Activated CD4-positive, alpha-beta T cell treated with anti-CD3 and anti-CD28 coated beads for 24 hours (primary cell): ENCODE measurements at places on chromosomes 12 and 14.
A peak's percentile ranks its signal among the peaks of the same experiment; 100 is the strongest.

GRCh38 chr14:52079239-52079959, 10.5 kb upstream of the NID2 start:
- DNase-seq: no peak

- DNase-seq: no peak
These were observed 2.3 kb downstream of the SPATS2 start for GRCh38 chr12:49369411-49370145.

- no peak for DNase-seq
These were observed 187.1 kb downstream of the KITLG start for GRCh38 chr12:88393017-88393767.

GRCh38 chr14:93126111-93126510, 10.4 kb upstream of the ITPK1 start:
- no peak for DNase-seq

DNA sequence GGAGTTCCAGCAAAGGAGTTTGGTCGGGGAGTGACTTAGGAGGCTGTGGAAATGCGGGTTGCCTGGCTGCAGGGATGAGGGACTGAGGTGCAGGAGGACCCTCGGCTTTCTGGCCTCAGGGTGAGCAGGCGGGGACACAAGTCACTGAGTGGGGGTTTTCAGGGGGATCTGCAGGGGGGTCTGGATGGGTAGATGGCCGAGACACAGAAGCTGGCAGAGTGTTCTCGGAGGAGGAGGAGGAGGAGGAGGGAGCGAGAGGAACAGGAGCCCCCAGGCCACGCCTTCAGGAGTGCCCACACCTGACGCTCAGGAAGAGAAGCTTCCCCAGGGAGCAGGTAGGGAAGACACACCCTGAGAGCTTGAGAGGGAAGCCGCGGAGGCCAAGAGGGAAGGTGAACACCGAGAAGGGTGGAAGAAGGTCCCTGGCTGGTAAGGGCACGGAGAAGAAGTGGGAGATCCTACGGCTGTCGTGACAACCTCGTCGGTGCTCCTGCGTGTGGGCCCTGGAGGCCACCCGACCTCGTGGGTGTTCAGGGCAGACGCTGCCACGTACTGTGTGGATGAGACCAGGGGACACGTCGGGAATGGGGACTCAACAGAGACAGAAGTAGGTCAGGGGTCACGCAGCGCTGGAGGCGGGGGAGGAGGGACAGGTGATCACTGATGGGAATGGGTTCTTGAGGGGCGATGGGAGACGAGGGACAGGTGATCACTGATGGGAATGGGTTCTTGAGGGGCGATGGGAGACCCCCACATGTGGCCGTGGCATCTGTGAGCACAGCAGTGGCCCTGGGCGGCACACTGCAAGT, 109.4 kb downstream of the PIWIL1 start:
- DNase-seq: no peak

DNA sequence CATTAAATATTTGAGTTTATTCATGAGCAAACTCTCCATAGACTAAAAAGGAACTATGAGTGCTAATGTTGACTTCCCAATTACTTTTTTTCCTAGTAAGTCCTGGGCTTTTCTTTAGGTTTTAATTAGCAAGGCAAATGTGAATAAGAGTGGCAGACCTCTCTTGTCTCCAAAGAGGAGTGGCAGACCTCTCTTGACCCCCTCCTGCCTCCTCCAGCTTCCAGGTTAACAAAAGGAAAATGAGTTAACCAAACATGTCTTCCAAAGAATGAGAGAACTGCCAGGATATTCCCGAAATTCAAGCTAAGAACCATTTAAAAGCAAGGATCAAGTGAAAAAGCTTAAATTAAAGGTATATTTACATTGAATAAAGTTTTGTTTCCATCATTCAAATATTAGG, 253.2 kb downstream of the MDGA2 start:
- DNase-seq: no peak

GRCh38 chr12:45273717-45274271, 57.9 kb downstream of the ANO6 start:
- no peak for DNase-seq

DNA sequence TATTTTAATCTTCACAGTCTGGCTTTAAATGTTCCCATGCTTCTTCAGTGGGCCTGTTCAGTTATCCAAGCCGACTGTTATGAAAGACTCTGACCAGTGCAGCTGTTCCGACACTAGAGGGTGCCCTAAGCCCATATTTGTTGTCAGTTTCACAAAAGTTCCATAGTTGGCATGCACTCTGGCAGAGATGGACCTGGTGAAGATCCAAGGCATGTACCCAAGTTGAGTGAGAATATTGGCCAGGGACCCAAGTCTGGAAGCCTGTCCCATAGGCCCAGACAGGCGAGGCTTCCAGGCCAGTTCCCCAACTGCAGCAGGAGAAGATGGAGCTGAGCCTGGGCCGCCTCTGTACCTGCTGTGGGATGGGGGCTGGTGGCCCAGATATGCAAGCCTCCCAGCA, 27.4 kb upstream of the GUCY2C start:
- DNase-seq: peak; percentile 48

DNA sequence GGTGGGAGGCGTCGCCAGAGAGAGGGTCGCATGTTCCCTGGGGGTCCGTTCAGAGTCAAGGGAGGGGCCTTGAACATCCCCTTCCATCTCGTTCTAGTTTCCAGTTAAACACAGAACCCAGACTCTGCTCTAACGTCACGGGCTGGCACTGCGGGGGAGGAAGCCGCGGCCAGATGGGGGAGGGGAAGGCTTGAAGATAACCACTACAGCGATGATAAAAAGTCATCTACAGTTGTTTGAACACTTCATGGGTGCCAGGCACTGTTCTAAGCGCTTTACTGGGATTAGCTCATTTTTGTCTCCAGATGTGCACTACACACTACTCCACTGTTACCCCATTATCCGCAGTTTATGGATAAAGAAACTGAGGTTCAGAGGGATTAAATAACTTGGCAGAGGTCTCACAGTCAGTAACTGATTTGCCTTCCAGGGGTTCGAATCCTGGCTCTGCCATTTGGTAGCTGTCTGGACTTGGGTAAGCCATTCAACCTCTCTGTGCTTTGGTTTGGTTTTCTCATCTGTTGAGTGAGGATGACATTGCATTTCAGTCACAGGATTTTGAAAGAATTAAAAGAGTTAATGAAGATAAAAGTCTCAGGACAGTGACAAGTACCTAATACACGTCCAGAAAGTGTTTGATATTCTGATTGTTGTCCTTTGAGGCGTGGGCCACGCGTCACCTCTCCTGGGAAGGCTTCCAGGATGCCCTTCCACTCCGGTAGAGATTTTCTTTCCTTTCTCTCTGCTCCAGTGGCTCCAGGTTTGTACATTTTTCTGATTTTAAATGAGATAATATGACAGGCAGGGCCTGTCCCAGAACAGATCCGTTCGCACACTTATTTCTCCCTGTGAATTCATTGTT, 798 bp upstream of the RASAL1 start:
- peak; percentile 56 for DNase-seq

GRCh38 chr12:57717131-57717530, 21.4 kb downstream of the AGAP2 start:
- DNase-seq: no peak

DNA sequence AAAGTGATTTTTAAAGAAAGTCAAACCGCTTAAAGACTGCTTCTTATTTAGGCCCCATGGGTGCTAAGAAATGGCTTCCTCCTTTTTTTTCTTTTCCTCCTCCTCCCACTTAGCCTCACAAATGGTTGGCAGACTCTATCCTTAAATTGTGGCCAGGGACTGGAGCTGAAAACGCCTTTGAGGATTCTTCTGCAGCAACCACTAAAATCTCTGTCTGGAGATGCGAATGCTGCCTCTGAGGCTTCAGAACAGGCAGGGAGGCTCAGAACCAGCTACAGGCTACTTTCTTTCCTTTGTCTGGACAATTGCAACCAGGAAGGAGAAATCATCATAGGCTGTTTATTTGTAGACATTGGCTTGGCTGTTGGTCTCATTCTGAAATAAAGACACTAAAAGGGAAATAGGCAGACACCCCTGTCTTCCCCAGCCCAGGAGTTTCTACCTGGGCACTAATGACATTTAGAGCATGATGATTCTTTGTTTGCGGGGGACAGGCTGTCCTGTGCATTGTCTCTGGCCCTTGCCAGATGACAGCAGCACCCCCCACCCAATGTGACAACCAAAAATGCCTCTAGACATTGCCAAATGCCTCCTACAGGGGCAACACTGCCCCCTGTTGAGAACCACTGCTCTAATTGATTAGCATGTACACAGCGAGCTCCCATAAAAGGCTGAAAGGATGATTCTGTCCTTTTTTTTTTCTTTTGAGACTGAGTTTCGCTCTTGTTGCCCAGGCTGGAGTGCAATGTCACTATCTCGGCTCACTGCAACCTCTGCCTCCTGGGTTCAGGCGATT, 50.3 kb downstream of the MAP1LC3B2 start:
- no peak for DNase-seq

- DNase-seq: no peak
These were observed 324.9 kb upstream of the TMTC1 start for GRCh38 chr12:30108666-30109065.

DNA sequence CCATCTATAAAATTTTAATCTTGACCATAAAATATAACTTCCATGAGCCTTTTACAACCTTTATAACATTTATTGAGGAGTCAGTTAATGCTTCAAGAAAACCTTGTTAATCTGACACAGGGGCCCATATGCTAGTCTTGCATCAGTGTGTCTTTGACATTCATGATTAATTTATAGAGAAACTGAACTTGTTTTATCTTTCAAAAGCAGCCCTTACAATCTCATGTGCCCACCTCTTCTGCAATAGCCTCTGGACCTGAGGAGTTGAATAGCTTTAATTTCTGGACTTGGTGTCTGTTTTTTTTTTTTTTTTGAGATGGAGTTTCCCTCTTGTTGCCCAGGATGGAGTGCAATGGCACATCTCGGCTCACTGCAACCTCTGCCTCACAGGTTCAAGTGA, 8.6 kb upstream of the LPCAT3 start:
- DNase-seq: no peak

DNA sequence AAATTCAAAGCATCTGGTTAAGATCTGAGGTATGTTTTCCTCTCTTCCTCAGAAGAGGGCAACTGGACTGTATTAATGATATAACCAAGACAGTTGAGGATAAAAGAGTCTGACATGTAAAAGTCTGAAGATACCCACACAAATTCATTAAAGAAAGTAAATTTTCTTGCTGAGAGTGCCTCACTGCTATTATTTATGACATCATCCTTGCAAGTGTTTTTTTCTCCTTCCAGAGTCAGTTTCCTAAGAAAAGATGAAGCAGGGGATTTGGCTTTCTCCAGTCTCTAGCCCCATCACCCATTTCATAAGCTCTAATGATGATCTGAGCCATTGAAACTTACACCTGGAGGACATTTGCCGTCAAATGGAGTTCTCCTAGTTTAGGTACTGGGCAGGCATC, 21.0 kb upstream of the MYBPC1 start:
- DNase-seq: no peak

- DNase-seq: no peak
These were observed 61.9 kb downstream of the ABCC9 start for GRCh38 chr12:21879312-21879711.

DNA sequence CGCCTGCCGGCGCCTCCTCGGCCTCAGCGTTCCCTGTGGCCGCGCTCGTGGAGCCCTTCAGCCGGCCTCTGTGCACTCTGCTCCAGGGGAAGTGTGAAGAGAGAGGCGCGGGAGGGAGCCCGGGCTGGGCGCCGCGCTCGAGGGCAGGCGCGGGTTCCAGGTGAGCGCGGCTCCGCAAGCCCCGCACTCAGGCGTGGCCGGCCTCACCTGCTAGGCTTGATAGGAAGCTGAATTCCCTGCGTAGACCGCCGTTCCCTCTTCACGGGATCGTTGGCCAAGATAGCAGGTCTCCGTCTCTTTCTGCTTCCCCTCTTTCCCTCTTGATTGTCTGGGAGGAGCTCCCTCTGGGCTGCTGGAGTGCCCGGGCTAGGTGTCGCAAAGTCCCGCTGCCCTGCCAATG, 89.7 kb downstream of the ASCL4 start:
- no peak for DNase-seq

GRCh38 chr14:52286661-52287649, 19.5 kb downstream of the PTGDR start:
- DNase-seq: no peak

DNA sequence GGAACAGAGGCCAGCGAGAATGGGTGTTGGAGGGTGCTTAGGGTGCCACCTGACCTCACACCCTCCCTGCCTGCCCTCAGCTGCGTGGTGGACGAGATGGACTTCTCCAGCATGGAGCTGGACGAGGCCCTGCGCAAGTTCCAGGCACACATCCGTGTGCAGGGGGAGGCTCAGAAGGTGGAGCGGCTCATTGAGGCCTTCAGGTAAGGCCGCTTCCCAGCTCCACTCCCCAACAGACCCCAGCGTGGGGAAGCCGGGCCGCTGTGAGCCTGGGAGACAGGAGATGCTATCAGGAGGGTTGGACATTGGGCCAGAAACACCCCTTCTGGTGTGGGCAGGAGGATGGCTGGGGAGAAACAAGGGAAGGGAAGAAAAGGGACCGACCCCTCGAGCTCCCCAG, 57.0 kb downstream of the SLC6A12 start:
- DNase-seq: no peak

GRCh38 chr14:103023881-103024473, 33.4 kb downstream of the CDC42BPB start:
- no peak for DNase-seq

DNA sequence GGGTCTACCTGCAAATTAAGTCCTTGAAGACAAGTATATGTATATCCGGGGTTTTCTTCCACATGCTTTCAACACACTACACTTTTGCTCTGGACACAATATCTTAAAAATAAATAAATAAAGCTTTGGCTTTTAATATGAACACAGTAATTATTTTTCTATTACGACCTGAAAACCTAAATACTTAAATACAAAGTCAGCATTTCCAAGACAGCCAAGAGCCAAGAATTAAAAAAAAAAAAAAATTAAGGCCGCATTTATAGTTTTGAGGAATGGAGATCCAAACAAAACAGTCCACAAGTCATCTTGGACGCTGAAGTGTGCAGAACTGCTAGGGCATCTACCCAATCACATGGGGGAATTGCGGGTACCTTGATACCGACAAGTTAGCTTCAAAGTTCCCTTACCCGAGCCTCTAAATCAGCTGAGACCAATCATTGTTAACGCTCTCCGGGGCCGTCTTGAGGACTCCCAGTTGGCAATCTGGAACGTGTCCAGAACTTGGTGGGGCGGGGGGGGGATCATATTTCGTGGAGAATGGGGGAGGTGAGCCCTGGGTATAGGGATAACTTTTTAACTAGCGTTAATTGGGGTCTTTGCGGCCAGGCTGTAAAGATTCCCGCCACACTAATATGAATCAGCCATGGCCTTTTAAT, 731 bp upstream of the PCNX4 start:
- no peak for DNase-seq

GRCh38 chr12:106303202-106303820, 778 bp downstream of the TCP11L2 start:
- DNase-seq: peak; percentile 69

GRCh38 chr12:98465950-98466602, 49.3 kb upstream of the TMPO start:
- no peak for DNase-seq

- DNase-seq: no peak
These were observed 349.0 kb upstream of the RGS6 start for GRCh38 chr14:71583194-71583593.

- no peak for DNase-seq
These were observed 15.2 kb downstream of the SERPINA12 start for GRCh38 chr14:94494085-94494484.

GRCh38 chr12:105214670-105215375, 21.2 kb downstream of the APPL2 start:
- no peak for DNase-seq

GRCh38 chr12:58206876-58207275, 265.5 kb downstream of the ATP23 start:
- no peak for DNase-seq
